Spinal cord (tissue), 10 donors: ENCODE measurements at places on chromosomes 3 and 15. TPM values are rescaled to one million over a fixed set of nuclear protein-coding genes. Genes with fewer than 3 reads are reported as not detected.

LACTB gene
- polyA plus RNA-seq: 16.7 TPM

CHP1 gene
- polyA plus RNA-seq: 76.4 TPM

NT5DC2 gene
- polyA plus RNA-seq: 204 TPM

CHRNA5 gene
- polyA plus RNA-seq: 2.6 TPM

HTR3E gene
- polyA plus RNA-seq: not detected

RTP1 gene
- 1.1 TPM for polyA plus RNA-seq

P2RY1 gene
- polyA plus RNA-seq: 14.7 TPM

NR1I2 gene
- 0.33 TPM for polyA plus RNA-seq

ATP13A4 gene
- 53.4 TPM for polyA plus RNA-seq

- no peak for DNase-seq
Measured at GRCh38 chr3:156344215-156344614, 210.7 kb downstream of the SSR3 start.

GRCh38 chr3:143430568-143430967, 311.0 kb downstream of the CHST2 start:
- no peak for DNase-seq

- no peak for DNase-seq
Measured at GRCh38 chr3:97815149-97815917, 6.5 kb upstream of the CRYBG3 start.

DNA sequence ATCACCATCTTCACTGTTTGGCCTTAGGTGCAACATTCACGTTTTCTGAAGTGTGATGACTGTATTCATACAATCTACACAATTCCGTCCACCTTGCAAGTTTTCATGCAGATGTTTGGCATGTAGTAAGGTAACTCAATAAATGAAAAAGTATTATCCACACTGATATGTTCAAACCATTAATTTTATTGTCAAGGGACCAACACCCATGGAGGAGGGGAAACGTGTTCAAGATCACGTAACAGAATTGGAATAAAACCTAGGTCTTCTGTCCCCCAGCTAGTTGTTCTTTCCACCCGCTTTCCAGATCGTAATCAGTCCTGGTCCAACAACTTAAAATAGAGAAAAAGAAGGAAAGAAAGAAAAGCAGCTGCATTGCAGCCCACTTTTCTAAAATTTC, 560.4 kb upstream of the MCTP2 start:
- DNase-seq: no peak

DNA sequence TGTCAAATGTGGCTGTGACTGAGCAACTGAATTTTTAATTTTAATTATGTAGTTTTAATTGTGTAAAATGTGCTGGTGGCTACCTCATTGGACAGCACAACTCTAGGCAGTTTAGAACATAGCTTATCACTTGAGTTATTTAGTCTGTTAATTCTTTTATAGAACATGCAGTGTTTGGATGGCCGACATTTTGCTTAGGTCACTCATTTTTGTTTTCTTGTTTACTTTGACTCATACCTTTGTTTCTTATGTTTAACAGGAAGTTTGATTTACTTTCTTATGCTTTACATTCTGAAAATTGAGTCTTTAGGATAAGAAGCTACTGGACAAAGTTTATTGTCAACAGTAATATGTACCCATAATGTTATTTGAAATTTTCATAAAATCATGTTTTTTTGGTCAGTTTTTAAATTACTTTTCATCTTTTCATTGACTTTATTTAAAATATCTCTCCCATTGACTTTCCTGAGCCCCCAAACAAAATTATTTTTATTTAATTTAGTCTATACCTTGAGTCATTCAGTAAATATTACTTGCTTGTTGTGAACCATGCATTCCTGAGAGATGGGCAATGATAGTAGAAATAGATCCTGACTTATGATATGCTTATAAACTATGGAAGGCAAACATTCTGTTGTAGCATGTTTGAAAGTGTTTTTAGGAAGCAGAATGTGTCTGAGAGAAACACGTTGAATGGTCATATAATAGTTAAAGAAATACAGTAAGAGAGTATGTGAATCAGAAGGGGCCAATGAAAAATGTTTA, 60.6 kb downstream of the TCF12 start:
- no peak for DNase-seq

- DNase-seq: no peak
Measured at GRCh38 chr3:159922193-159922840, 66.3 kb upstream of the IL12A start.

GRCh38 chr3:24550588-24550987, 55.9 kb upstream of the THRB start:
- no peak for DNase-seq

- DNase-seq: no peak
Measured at GRCh38 chr15:74395319-74396145, 28.1 kb upstream of the CYP11A1 start.

- DNase-seq: no peak
Measured at GRCh38 chr15:48186271-48186670, 5.2 kb upstream of the CTXN2 start.

- DNase-seq: peak; percentile 70
Measured at GRCh38 chr3:161560008-161560637, 63.5 kb downstream of the OTOL1 start.

GRCh38 chr3:100105501-100105900, 8.8 kb downstream of the FILIP1L start:
- DNase-seq: no peak

DNA sequence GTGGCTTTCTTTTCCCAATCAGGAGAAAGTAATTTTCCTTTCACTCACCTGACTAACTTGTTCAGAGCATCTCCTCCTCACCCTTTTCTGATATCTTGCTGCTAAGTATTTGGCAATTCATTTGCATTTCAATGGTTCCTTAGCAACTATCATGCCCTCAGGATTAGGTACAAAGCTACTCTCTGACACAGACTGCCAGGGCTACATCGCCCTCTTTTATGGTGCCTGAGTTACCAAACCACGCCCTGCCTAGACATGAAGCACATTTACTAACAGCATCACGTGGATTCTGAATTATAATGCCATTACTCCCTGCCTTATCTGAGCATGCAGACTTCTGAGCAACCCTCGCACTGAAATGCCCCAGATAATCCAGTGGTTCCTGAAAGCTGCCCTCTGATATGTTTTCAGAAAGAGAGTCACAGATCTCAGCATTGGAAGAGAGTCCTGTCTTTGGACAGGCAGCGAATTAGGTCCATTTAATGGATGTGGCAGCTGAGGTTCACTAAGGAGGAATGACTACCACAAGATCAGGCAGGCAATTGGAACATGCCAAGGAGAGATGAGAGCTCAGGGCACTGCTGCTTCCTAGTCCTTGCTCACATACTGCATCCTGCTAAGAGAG, 14.5 kb downstream of the EPHB1 start:
- DNase-seq: no peak

GRCh38 chr3:184176377-184177330, 2.0 kb downstream of the AP2M1 start:
- DNase-seq: peak; percentile 20

DNA sequence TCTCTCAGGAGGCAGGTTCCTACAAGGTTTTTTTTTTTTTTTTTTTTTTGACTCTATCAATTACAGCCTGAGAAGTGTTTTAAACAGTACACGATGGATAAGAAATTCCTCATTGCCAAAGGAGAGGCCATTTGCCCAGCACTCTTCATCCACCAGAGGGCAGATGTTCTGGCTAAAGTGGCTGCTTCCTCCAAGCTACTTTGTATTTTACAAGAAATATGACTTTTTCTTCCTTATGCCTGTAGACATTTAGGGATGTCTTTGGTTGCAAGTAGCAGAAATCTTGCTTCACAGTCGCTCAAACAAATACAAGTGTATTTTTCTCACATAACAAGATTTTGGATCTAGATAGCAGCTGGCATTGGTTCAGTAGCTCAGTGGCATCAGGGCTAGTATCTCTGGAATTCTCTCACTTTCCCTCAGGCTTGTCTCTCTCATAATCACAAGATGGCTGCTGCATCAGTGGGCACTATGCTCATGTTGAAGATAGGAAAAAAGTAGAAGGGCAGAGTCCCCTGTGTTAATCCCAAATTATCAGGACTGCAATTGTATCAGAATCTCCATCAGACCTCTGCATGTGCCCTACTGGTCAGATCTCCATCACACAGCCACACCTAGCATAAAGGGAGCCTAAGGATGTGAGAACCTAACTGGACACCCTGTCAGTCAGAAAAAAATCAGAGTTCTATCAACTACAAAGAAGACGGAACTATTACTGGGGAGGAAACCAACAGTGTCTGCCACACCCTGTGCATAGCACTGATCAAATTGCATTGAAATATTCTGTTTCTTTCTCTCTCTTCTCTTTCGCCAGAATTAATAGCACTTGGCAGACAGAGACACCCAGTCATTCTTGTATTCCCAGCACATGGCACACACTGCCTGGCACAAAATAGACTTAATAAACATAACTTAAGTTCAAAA, 138.9 kb upstream of the COL8A1 start:
- no peak for DNase-seq

- no peak for DNase-seq
Measured at GRCh38 chr3:195143221-195143620, 127.7 kb downstream of the XXYLT1 start.

GRCh38 chr3:57791245-57791644, 35.1 kb downstream of the SLMAP start:
- no peak for DNase-seq
